Activated naive CD8-positive, alpha-beta T cell treated with anti-CD3 and anti-CD28 coated beads, Interleukin-2, amount 50 U/mL, for 16 hours (primary cell): ENCODE measurements at places on chromosomes 3 and 15.

DNA sequence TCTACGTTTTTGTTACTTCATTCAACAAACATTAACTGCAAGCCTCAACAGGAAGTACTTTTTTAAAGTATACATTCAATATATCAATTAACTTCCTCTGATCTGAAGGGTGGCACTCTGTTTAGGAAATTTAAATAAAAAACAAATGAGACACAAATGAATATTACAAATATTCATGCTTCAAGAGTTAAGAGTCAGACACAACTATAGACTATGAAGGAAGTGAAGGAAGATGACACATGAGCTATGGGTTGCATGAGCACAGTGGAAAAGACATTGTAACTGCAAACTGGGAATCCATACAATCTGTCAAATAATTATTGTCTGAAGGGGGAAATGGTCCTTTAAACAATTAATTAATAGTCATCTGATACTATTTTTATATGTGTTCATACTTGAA lies 26.8 kb upstream of the ALCAM start:
- DNase-seq, result no peak

DNA sequence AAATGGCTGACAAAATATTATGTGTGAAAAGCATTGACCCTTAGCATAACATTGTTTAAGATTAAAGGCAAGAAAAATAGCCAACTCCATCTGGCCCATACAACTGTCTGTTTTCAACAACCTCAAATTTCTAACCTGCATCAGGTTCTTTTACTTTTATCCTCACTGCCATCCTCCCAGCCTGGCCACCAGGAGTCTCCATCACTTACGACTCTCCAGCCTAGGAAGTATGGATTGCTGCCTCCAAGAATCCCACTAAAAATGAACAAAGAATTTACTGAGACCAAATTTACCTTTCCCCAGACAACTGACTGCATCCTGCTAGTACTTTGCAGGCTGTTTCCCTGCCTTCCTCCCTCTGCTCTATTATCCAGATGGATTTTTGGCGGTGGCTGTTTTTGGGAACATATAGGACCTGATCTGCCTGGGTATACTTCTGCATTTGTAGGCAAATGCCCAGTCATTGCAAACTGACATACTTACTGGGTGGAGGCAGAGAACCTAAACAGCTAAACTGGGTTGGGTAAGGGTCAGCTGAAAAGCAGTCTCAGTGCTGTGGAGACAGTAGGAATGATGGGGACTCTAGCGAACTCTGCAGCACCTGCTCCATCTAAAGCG lies 144.2 kb downstream of the GHSR start:
- DNase-seq, result no peak

GRCh38 chr15:31442699-31443111 lies 116.1 kb downstream of the KLF13 start:
- no peak for DNase-seq

- DNase-seq, result no peak
Measured at GRCh38 chr3:170205302-170205701, 16.9 kb upstream of the PRKCI start.

- no peak for DNase-seq
Measured at GRCh38 chr3:155957412-155957880, 87.0 kb downstream of the GMPS start.

DNA sequence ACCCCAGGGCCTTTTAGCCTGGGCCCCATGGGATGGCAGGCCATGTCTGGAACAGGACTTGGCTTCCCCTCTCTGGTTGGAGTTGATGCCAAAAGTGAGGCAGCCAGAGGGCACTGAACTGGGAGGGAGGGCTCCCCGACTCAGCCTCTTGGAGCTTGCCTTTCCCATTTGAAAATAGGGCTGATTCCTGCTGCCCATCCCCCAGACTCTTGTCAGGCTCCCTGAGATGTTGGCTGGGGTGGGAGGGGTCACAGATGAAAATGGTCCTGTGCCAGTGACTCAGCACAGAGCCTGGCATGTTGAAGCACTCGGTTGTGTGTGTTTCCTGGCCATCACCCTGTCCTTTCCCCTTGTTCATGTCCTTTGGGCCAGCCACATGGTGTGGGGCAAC lies 6.6 kb downstream of the PPCDC start:
- no peak for DNase-seq

DNA sequence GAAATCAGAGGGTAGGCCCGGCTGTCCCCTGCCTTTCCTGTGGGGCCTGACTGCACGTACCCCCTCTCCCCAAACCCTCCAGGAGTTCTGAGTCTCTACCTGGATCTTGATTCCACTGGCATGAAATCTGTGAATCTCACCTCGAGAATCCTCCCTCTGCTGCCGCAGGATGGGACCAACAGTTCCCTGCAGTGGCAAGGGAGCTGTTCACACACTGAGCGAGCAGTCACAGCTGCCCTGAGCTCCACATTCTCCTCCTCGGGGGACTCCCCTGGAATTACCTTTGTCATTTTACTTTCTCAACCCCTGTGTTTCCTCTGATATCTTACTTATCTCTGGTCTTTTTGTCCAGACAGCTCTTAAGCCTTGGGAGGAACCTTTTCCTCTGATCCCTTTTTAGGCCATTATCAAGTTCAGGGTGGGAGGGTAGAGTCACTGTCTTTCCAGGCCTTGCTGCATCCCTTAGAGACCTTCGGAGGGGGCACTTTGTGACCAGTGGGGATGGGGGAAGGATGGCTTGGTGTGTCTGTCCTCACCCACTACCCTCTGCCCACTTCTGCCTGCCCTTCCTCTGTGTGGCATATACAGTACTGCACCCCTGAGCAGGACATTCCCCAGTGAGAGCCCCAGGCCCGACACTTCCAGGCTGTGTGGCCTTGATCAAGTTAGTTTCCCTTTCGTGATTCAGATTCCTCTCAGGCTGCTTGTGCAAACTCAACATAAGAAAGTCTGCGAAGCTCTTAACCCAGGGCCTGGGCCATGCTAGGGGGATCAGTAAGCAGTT lies 42.0 kb downstream of the CACNA2D3 start:
- DNase-seq, result no peak

DNA sequence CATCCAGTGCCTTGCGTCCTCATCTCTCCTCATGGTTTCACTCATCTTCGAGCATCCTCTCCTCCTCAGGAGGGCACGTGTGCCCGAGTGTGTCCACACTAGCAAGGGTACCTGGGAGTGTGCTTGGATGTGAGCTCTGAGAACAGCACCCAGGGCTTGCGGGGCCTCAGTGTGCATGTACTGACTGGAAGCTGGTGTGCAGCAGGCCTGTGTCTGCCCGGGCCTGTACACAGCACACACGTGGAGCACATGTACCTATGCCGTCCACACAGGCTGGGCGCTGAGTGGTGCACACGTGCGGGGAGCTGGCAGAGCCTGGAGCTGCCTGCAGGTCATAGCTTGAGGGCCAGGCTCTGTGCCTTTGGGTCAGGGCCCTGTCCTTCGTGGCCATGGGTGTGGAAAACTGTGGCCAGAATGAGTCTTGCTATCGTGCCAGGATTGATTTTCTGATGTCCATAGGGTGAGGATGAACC lies 34.9 kb downstream of the TSPAN3 start:
- DNase-seq, result no peak

DNA sequence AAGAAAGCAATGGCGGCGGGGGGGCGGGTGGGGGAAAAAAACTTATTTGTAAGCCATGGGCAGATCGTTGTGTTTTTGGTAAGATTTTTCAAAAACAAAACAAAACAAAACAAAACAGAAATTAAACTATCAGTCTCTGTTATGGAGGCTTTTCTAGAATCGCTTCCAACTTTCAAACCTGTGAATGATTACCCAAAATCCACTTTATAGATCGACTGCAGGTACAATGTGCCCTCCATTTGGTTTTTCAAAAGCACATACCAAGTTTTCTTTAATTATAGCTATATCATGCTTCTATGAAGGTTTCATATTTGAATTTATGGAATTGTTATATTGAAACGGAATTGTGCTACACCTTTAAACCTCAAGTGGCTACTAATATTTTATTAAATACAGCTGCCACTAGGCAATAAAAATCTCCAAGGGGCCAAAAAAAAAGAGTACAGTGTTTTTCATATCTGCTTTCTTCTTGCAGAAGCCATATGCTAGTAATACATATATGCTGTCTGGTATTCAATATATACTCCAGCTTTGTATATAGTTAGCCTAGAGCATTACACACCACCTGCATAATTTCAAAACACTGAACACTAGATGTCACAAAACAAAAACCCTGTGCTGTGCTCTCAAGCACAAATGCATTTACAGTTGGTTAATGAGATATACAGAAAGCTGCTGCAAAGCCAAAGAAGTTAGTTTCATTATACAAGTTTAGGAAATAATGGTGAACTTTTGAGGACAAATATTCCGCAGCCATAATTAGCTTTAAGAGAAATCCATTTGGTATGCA lies 683.8 kb upstream of the NR2F2 start:
- DNase-seq, result no peak

DNA sequence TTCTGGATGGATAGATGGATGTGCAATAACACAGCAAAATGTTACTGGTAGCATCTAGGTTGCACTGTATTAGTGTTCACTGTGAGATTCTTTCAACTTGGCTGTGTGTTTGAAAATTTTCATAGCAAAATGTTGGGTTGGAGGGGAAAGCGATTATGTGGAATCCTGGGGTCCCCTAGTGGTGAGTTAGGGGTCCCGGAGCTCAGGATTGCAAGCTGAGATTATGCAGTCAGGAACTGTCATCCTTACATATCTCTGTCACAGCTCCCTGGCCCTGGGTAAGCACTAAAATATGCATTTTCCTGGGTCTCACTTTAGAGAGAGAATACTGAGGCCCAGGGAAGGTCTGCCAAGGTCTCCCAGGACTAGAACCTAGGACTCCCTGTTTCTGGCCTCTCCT lies 77.2 kb downstream of the CEMIP start:
- DNase-seq, result no peak

- DNase-seq, result no peak
Measured at GRCh38 chr15:64131547-64131946, 20.0 kb upstream of the SNX22 start.

DNA sequence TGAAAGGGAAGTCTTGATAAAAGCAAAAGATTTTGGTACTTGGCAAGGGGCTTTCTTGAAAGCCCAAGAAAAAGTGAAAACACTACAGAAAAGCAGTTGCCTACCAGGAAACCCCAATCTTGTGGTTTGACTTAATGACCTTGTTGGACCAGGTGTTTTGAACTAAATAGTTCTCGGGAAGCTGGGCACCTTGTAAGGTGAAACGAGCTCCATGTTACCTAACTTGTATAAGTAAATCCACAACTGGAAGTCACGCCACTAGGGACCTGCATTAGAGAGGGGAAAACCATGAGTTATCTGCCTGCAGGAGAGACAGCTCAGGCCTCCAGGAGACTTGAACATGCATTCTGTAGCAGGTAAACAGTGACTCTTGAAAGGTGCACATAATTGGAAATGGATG lies 88.2 kb downstream of the GMPS start:
- DNase-seq, result no peak

- DNase-seq, result no peak
Measured at GRCh38 chr3:133227813-133228212, 172.0 kb upstream of the BFSP2 start.

GRCh38 chr3:31561891-31562290 lies 29.2 kb downstream of the STT3B start:
- no peak for DNase-seq

GRCh38 chr3:194711913-194712312 lies 26.2 kb downstream of the FAM43A start:
- DNase-seq, result no peak

- no peak for DNase-seq
Measured at GRCh38 chr15:55999658-56000057, 6.2 kb upstream of the NEDD4 start.

- no peak for DNase-seq
Measured at GRCh38 chr15:79396850-79397249, 35.3 kb upstream of the MINAR1 start.

DNA sequence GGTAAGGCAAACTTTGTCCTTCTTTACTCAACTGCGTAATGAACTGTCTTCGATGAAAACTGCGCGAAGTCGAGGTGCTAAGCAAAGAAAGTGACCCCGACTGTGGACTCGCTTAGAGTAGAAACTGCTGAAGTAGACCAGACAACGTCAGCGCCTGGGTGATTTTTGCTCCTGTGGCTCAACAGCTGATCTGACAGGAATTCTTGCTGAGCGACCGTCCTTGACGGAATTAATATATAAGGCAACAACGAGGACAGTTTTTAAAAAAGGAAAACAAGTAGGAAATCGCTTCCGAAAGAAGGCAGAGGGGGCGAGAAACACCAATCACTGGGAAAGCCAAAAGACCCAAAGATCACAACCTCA lies 541 bp downstream of the RPS27L start:
- DNase-seq, result no peak

GRCh38 chr3:32443478-32443877 lies 51.8 kb downstream of the CMTM7 start:
- DNase-seq, result no peak

- DNase-seq, result no peak
Measured at GRCh38 chr15:49041426-49041825, 4.8 kb downstream of the SECISBP2L start.

DNA sequence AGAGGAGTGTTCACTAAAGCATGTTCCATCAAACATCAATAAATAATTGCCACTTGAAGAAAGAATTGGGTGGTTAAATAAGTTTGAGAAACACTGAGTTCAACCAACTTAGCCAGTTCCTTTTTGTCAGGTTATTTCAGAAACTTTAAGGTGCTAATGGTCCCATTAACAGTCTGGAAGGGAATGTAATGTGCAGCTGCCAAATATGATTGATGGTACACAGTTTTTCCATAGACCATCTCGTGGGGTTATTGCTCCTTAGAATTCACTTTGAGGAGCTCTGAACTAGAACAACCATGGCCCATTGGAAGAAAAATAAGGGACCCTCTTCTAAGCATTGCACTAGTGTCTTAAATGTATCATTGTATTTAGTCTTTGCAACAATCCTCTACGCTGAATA lies 185.8 kb upstream of the NR2F2 start:
- DNase-seq, result no peak

DNA sequence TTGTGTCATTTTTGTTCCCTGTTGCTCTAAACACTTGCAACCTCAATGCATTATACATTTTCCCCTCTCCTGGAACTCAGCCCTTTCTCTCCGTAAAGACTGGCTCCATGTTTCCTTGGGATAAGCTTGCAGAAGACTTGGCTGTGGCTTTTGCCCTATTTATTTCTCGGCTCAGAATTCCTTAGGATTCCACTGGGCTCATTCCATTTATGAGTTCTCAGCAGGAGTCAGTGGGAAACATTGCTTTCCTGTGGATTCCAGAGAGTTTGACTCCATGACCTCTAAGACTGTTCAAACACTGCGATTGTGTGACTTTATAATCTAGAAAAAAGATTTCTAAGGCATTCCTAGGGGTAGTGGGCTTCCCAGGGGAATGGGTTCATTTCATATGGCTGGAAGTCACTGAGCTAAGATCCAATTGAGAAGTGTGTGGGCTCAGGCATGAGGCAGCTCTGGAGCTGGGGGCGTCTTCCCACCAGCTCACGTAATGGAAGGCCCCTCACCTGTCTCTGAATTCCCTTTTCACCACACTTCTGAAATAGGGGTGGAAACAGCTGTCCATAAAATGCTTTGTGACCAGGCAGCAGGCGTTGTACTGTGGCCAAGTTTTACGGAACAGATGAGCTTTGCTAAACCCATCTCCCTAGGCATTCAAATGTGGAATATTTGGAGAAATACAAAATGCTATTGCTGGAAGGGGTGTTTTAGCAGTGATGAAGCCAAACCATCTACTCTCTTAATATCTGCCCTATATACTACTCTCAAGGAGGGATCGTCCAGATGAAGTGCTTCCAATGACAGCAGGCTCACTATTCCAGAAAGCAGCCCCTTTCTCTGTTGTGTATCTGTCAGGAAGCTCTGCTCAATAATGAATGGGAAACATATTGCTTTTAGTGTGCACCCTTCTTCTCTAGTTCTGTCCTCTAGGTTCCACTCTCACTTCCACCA lies 91.8 kb upstream of the BCL6 start:
- DNase-seq, result no peak
